Inflammatory macrophage treated with lipopolysaccharide for 4 hours (primary cell): ENCODE measurements at places on chromosomes 12 and 14.

DNA sequence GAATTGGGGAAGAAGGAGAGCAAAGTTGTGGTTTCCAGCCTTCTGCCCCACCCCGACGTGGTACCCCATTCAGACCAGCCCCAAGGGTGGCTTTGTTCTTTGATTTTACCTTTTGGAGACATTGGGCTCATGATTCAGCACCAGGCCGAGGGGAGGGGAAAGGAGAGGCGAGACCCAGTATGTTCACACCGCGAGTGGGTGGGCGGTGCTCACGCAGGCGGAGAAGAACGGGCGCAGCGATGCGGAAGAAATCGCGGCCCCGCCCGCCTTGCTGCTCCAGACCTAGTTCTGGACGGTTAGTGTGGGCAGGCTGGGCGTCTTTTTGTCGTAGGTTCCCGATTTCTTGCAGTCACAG is 963 bp downstream of the ATL1 start:
- peak; percentile 95 for DNase-seq

DNA sequence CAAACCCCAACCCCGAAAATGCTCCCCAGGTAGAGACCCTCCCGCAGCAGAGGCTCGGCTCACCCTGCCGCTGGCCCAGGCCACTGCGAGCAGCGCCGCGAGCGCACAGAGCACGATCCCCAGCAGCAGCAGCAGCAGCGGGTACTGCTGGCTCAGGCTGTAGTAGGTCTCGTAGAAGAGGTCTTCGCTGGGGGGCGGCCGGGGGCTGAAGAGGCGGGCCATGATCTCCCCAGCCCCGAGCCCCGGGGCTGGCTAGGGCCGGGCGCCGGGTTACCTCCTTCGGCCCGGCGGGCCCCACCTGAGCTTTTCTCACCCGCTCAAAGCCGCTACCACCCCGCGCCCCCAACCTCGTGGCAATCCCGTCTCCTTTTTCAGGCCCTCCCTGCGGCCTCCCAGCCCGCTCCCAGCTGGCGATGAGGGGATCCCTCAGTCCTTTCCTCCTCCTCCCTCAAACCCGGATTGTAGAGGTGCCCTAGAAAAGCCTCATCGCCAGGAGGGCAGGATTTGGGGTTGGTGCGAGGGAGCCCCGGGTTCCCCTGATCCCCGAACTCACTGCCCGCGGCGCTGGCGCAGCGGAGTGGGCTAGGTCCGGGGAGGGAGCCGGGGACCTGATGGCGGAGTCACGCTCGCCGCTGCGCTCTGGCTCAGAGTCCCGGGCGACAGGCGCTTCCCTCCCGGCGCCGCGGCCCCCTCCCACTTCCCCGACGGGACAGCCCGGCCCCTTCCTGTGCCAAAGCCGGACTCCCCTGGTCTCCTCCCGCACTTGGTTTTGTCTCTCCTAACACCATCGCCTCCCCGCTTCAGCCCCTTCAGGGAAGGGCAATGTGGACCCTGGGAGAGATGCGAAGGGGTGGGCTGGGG is at the start of gene ADCY4:
Gene ADCY4, minus strand, starts transcription at position 641 of the 861 bp plus-strand sequence. Its CDS starts 419 bp downstream, at position 222.
- no peak for DNase-seq

GRCh38 chr14:77882098-77882497 is 82.2 kb downstream of the ADCK1 start:
- no peak for DNase-seq

- DNase-seq, result no peak
Observed at GRCh38 chr14:32565256-32565655, 236.2 kb downstream of the AKAP6 start.
